MM.1S (cell line): ENCODE measurements at places on chromosomes 3 and 15.

DNA sequence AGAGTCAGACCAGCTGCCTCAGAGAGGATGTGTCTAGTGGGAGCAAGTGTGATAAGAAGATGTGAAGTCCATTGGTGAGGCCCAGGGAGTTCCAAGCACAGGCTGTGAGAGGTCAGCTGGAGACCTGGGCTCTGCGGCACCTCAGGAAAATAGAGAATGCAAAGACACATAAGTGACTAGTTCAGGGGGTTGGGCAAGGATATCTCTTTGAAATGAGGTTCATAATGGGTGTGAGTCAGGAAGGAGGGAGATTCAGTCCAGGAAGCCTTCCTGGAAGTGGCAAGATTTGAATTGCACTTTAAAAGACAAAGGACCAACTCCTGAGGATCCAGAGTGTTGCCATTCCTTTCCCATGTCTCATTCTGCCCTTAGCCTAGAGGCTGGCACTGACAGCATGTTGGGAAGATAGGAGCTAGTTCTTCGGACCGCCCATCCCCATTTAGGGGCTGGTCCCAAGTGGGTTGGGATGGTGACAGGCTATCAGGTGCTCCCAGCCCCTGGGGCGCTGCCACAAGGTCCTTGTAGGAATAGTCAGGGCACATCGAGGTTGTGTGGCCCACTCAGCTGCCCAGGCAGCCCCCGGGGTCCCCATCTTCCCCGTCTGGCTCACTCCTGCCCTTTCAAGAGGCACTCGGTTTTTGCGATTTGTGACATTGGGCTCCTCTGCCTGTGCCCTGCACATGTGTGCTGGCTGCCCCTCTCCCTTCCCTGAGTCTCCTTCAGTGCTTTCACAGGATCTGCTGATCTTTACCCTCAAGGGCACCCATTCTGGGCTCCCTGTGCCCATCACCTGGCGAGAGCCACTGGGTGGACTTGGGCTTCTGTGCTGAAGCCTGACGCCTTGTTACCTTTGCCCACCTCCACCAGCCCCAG lies 23.7 kb downstream of the ESYT3 start:
- no peak for DNase-seq

GRCh38 chr3:45606991-45607712 lies 12.6 kb downstream of the LIMD1 start:
- no peak for DNase-seq

GRCh38 chr15:59439576-59439975 lies 1.6 kb downstream of the FAM81A start:
- no peak for DNase-seq

DNA sequence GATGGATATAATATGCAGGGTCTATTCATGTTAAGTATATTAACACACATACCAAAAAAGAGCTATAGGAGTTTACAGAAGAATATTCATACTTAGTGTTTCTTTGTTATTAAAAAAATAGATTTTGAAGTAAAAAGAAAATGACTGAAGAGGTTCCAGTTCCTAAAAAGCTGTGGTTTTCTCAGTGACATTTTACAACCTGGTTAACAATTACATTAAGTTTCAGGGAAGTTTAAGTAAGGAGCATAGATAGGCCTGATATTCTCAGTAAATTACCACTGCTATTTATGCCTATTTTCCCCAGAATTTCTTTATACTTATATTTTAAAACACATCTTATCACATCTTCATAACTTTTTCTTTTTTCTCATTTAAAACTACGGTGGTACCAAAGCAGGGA lies 43.6 kb upstream of the SPTSSB start:
- DNase-seq, result no peak

GRCh38 chr3:42804831-42805132 lies 492 bp upstream of the HIGD1A start:
- no peak for DNase-seq

DNA sequence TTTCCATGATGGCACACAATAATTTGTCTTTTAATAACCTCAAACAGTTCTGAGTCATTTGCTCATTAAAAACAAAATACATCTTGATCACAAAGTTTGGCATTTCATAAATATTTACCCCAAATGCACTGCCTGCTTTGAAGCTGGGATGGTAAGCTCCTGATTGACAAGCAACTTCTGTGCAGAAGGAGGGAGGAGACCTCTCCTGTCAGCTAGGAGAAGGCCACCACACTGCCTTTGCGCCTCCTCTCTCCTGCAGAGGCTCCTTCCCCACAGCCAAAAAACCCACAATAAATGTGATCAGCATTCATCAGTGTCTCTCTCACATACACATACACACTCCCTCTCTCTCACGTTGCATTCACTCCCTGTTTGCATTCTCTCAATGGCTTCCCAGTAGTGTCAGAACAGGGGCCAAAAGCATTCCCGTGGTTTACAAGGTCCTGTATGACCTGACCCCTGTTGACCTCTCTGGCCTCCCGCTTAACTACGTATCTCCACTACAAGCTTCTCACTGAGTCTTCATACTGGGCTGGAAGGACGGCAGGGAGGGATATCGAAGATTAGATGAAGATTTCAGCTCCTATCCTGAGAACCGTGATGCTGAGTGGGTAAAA lies 216.4 kb downstream of the FOXP1 start:
- no peak for DNase-seq

DNA sequence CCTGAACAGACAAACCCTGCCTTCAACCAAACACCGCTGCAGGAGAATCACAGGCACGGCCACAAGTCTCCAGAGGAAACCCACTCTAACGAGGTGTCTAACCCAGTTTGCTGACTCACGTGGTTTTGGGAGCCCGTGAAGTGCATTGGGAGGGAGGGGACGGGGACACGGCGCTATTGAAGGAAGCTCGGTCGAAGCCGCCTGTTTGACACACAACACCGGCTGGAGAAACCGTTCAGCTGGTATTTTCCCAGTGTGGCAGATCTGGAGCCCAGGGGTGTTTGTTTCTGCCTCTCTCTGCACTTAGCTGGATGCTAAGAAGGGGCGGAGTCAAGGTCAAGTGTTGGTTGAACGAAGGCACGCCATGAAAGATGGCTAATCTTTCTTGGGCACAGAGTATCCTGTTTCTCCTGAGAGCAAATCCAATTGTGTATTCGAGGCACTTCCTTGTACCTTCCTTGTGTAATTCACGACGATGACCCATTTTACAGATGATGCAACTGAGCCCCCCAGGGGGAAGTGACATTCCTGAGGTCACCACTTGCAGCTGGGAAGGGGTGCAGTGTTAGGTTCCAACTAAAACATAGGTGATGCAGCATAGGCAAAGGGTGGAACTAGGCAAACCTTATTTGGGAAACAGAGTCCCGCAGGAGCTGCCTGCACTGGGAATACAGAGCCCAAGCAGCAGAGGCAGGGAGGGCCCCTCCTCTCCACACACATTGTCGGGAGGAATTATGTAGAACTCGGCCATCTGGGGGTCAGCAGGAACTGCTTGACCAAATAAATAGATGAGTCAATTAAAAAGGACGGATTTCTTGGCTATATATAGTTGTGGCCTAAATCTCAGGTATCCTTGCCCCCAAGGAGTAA lies 22.5 kb downstream of the SLC6A6 start:
- no peak for DNase-seq

GRCh38 chr3:151903501-151903991 lies 30.1 kb downstream of the SUCNR1 start:
- peak; percentile 35 for DNase-seq

GRCh38 chr15:99249270-99249841 lies at the start of gene TTC23:
TSS of gene TTC23 (minus strand) at chr15:99249581. CDS start at chr15:99228712, 20,869 bp downstream.
- DNase-seq, result no peak

GRCh38 chr3:51519848-51520247 lies 18.7 kb upstream of the RAD54L2 start:
- DNase-seq, result no peak

DNA sequence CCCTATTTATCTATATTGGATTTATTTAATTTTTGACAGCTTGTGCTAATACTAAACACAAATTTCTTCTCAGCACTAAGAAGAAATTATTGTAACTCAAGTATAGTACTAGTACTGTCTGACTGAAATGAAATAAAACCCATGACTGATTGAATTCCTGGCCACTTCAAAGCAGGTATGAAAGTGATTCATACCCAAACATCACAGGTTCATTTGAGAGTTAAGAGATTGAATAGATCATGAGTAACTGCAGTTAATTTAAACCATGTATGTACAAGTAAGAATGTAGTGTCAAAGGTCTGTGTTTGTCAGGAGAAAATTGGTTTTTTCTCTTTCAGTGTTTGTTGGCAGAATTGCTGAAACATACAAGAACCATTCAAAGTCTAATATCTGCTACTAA lies 332.0 kb upstream of the GRM7 start:
- no peak for DNase-seq

DNA sequence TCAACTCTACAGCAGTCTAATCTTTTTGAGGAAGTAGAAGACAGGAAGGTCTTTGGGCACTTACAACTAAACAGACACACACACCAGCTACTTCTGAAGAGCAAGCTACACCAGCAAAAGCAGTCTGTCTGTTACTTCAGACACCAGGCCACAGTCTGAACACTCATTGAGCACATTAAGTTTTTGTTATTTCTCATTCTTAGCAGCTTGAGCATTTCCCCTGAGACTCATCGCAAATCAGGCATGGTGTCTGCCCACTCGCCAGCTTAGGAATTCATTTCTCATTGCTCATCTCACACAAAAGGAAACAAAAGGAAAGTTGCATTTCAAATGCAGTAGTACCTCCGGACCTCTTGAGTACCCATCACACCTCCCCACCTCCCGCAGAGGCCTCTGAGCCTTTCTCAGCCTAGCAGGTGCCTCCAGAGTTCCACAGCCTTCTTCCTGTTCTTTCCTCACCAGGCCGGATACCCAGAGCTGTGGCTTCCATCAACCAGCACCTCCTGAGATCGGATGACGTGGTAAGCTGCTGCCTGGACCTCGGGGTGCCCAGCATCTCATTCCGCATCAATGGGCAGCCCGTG lies 302.0 kb downstream of the RYR3 start:
- no peak for DNase-seq
